Dermis microvascular lymphatic vessel endothelial cell (primary cell): ENCODE measurements at places on chromosomes 7 and 10. TPM values are rescaled to one million over a fixed set of nuclear protein-coding genes. Genes with fewer than 3 reads are reported as not detected.

Gene PILRB
- total RNA-seq: 4.1 and 10.2 TPM in 2 replicates

Gene VWA2
- not detected in 2 replicates for total RNA-seq

Gene ELOVL3
- not detected in 2 replicates for total RNA-seq

Gene GCK
- 0.26 and 0.38 TPM in 2 replicates for total RNA-seq

Gene CCL24
- not detected in 2 replicates for total RNA-seq

Gene OR2A1
- total RNA-seq: under 0.01 TPM in 2 replicates

Gene TLX1
- total RNA-seq: not detected in 2 replicates

Gene BMPER
- 0.13 and 4.9 TPM in 2 replicates for total RNA-seq

Gene TMEM26
- total RNA-seq: not detected in 2 replicates

Gene LIPK
- total RNA-seq: not detected in 2 replicates

Gene AFAP1L2
- total RNA-seq: 0.76 and 1.2 TPM in 2 replicates

Gene EPO
- total RNA-seq: not detected in 2 replicates

Gene NANOS1
- 0.13 and 0.76 TPM in 2 replicates for total RNA-seq

Gene CCDC3
- 0.13 and 1.5 TPM in 2 replicates for total RNA-seq
